ELR (cell line): ENCODE measurements at places on chromosomes 1 and 21.

- DNase-seq: no peak
Measured at GRCh38 chr1:22542886-22543285, 20.4 kb upstream of the EPHA8 start.

DNA sequence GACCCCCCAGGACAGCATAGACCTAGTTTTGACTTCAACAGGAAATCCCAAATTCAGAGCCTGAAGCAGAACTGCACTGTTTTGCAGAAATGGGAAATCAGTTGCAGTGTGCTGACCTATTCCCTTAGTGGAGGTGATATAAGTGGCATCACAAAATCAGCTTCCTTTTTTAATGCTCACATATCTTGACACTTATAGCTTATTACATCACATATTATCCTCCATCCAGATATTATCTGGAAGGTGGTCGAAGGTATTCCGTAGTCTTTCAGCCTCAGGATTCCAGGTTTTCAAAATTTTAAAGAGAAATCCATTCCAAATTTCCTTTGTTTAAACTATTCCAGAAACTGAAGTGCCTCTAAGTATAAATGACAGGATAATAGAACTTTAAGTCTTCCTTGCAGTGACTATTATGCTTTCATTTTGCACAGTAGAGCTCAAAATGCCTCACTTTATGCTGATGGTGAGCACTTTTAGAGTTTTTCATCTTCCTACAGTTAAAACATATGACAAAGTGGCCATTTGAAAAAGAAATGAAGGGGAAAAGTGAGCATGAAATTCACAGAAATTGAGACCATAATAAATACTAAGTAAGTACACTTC, 106.4 kb upstream of the DPYD start:
- DNase-seq: no peak

GRCh38 chr1:37177230-37177864, 143.0 kb upstream of the GRIK3 start:
- DNase-seq: peak; percentile 36

GRCh38 chr1:25890239-25891034, 14.9 kb upstream of the PAQR7 start:
- peak; percentile 89 for DNase-seq

- DNase-seq: no peak
Measured at GRCh38 chr1:7579016-7579415, 192.1 kb upstream of the VAMP3 start.

- no peak for DNase-seq
Measured at GRCh38 chr1:163504331-163504978, 182.7 kb downstream of the NUF2 start.

- DNase-seq: no peak
Measured at GRCh38 chr1:36486439-36487335, 4.0 kb upstream of the CSF3R start.

DNA sequence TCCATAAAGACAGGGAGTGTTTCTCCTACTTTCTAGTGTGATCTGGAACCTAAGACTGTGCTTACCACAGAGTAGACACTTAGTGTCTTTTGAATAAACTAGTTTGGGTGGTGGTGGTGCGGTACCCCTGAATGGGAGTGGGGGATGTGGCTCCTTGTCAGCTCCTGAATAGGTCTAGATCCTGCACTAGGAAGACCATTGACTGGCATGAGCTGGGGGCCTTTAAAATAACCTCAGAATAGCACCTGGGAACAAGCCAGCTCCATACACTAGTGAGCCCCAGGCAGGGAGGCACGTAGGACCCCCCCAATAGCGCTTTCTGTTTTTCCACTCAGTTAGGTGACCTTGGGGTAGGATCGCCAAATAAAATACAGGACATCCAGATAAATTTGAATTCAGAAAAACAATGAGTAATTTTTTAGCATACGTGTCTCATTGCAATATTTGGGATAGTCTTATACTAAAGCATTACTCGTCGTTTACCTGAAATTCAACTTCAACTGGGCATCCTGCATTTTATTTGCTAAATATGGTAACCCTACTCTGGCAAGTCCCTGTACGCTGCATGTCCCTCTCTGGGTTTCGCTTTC, 45.6 kb downstream of the AZIN2 start:
- DNase-seq: no peak

GRCh38 chr21:37711836-37712568, 204.3 kb downstream of the KCNJ6 start:
- DNase-seq: peak; percentile 79

DNA sequence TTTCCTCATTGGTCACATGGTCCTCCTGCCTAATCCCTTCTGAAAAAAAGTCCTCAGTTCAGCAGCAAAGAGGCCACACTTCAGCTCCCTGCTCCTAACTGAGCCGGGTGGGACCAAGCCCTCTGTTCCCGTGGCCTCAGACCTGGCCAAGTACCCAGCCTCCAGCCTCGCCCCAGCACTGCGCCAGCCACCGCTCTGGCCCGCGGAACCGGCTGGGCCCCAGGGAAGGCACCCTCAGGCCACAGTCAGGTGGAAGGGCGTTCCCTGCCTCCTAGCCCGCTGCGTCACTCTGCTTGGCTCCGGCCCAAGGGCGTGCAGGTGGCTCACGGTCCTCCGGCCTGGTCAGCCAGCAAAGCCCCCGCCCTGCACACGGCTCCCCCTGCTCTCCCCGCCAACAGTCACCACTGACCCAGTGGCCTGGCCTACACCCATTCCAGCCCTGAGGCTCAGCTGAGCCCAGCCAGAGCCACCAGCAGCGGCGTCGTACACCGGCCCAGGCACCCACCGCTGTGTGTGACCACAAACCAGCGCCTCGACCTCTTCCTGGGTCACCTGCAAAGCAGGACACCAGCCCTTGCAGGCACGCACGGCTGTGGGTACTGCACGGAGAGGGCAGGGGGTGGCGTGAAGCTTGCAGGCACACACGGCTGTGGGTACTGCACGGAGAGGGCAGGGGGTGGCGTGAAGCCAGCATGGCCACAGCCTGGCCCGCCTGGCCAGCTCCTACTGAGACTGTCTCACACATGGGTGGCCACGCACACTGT, 19.4 kb downstream of the NADK start:
- DNase-seq: no peak

DNA sequence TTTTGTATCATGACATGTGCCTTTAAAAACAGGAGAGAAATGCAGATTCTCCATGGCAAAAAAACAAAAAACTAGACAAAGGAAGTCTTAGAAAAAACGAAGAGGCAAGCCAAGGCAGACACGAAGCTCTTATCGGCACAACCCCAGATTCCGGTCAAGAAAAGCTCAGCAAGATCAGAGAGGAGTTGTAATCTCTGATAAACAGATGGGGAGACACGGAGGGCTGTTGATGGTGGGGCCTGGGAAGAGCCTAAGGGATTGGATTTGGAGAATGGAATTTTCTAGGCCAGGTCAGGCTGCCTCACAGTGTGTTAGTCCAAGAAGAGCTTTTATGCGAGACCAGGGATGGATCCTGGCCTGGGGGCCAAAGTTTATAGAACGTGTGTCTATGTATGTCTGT, 96.2 kb upstream of the AKT3 start:
- no peak for DNase-seq

DNA sequence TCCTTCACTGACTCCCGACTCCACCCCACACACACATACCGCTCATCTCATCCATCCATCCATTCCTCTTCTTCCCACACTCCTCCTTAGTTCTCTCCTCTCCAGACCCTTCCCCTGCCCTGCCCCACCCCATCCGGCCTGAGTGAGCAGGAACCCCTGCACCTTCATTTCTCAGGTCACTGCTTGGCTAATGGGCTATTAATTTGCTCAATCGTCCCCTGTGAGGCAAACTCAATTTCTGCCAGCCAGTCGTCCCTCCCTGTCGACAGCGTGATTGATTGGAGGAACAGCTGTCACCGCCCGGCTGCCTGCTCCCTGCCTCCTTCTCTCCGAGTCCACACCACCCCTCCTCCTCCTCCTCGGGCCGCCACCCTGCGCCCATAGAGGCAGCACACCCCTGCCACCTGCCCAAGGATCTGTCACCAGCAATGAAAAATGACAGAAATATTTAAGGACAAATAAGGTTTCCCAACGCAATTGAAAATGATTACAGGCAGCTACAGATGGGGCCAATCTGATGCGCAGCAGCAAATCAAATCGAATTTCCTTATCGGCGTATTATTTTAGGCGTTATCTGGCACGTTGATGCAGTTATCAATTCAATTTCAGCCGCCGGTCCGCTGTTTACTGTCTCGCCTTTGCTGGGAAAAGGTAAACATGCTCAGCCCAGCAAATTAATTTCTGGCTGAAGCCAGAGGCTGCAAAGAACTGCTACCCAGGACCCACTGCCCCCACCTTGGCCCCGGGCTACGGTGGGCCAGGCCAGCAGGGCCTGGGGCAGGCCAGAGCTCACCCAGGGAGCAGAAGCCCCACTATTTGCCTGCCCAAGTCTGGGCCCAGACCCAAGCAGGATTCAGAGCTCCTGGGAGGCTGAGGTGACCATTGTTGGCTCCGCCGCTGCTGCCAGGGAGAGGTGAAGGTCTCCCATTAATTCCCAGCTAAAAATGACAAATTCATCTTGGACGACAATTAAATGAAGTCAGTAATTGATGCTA, 71.3 kb downstream of the TMEM53 start:
- DNase-seq: no peak

GRCh38 chr1:33167650-33168447, 14.0 kb downstream of the TRIM62 start:
- peak; percentile 55 for DNase-seq

DNA sequence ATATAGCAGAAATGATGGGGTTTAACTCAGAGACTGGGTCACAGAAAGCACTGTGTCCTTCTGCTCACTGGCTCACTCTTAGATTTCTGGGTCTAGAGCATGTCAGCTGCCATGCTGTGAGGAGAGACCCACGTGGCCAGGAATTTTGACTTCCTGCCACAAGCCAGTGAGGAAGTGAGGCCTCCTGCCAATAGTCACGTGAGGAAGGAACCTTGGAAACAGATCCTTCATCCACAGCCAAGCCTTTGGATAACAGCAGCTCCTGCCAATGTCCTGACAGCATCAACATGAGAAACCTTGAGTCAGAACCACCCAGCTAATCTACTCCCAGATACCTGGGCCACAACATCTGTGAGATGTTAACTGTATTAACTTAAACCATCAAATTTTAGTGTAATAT, 114.5 kb upstream of the PLPPR5 start:
- no peak for DNase-seq

GRCh38 chr1:233355841-233356704, 28.5 kb downstream of the MAP3K21 start:
- no peak for DNase-seq

DNA sequence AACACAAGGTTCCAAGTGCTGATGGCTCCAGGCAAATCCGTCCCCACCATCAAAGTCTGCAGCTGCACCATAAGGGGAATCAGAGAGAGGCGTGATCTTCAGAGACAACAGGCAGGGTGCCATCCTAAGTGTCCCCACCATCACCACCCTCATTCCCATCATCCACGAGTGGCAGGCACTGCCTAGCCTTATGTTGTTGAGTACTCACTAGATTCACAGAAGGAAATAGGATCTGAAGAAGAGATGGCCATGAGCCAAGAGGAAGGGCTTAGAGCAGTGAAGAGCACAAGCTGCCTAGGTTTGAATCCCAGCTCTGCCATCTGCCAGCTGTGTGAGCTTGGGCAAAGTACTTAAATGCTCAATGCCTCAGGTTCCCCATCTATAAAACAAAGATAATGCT, 207.3 kb upstream of the CSF3R start:
- DNase-seq: no peak

GRCh38 chr1:235357485-235358373, 9.5 kb upstream of the TBCE start:
- no peak for DNase-seq

GRCh38 chr1:50427086-50427817, 4.0 kb upstream of the DMRTA2 start:
- no peak for DNase-seq

DNA sequence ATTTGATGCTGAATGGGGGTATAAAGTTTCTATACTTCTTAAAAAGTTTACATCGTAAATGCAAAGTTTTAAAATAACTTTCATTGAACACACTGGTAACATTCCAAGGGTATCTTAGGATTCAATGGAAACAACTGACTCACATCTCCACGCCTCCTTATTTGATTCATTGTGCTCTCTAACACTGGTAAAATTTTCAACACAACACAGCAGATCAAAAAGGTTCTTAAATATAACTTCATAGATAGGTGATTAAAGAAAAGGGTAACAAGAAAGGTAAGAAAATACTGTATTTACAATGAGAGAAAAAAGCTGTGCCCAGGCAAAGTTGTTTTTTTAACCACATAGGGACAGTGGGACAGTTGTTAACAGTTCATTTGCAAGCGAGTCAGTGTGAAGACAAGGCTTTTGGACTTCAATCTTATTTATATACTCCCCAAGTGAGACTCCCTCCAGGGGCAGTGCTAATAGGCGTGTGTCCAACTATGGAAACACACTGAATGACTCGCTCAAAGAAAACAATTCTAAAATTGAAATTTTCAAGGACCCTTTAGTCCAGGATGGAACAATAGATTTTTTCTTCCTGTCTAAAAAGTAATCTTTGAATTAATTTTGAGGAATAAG, 140.5 kb downstream of the TIAM1 start:
- no peak for DNase-seq

- no peak for DNase-seq
Measured at GRCh38 chr1:2018217-2019171, 651 bp upstream of the GABRD start.
